T1000 (cell line): ENCODE measurements at places on chromosomes 7 and 10.

GRCh38 chr7:55336540-55336939 lies 28.6 kb upstream of the LANCL2 start:
- DNase-seq, result no peak

GRCh38 chr10:17943033-17943745 lies 8.5 kb upstream of the SLC39A12 start:
- no peak for DNase-seq

- peak; percentile 54 for DNase-seq
These were observed 335.7 kb downstream of the PHTF2 start for GRCh38 chr7:78134256-78134655.

- DNase-seq, result no peak
These were observed 9.1 kb downstream of the UNCX start for GRCh38 chr7:1241603-1242255.

DNA sequence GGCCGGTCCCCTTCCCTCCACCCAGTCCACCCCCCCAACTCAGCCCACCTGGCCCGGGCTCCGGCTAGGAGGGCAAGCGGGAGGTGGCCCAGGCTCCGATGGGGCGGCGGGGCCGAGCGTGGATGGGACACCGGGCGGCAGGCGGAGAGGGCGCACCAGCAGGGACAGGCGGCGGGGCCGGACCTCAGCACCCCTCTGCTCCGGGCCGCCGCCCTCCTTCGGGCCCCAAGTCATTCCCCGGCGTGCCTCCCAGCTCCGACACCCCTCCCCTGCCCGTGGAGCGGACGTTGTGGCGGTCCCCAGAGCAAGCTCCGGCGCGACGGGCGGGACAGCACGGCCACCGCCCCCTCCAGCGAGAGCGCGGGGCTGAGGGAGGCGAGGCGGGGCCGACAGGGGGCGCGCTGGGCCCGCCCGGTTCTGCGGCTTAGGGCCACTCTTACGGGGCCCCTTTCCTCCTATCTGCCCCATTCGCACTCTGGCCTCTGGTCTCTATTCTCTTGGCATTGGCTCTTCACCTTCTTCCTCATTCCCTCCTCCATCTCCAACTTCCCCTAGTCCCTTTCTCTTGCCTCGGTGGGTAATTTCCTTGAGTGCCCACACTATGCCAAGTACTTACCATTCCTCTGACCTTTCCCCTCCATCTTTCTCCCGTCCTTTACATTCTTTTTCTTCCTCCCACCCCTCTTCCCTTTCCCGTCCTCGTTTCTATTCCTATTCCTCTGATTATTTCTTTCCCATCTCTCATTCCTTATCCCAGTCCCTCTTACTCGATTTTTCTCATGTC lies 701 bp upstream of the GBX1 start:
- no peak for DNase-seq

- DNase-seq, result no peak
These were observed 144.0 kb downstream of the PLPP4 start for GRCh38 chr10:120600871-120601649.

GRCh38 chr10:128727114-128727513 lies 600.9 kb upstream of the MKI67 start:
- no peak for DNase-seq

DNA sequence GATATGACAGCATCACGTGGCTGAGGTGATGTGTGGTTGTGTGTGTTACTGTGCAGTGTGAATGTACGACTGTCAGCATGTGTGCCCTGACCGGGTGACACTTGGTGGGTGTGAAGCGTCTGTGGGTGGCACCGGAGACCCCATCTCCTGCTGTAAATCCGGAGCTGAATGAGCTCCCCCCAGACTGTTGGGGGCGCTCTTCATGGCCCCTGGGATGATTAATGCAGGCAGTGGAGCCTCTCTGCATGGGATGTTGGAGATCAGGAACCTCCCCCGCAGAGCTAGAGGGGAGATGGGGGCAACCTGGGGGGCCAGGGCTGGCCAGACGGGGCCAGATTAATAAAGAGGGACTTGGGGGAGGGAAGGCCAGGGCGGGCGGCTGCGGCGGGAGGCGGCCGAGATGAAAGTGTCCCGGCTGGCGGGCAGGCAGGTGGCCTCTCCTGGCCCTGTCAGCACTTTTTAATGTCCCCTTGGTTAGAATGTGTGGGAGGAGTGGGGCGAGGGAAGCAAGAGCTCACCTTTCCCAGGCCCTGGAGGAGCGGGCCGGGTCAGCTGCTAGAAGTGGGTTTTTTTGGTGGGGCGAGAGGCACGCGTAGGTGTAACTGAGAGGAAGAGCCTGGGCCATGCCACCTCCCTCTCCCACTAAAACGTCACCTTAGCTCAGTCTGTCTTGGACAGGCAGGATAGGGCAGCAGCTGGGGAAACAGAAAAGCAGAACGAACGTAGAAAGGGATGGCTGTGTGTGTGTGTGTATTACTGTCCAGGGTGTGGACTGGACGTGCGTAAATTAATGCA lies 34.1 kb downstream of the HIF1AN start:
- DNase-seq, result no peak

GRCh38 chr7:100763556-100764140 lies 30.3 kb downstream of the ZAN start:
- DNase-seq, result no peak

DNA sequence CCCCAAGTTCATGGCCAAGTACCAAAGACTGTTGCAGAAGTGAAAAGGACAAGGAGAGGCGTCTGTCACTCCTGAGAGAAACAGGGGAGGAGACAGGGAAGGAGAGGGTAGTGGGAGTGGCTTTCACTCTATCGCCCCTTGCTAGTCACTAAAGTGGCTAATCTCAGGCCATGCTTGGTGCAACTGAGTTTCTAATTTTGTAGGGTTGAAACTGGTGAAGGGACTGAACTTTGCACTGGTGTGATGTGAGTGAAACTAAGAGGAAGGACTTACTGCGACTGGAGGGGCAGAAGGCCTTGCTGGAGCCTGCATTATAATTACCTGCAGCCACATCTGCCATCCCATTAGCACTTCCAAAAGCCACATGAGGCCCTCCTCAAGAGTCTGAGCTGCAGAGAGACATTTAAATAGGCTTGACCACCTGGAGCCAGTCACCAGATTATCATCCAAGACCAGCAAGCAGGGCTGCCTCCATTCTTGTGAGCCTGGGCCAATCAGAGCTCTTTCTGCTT lies 107.2 kb upstream of the EEPD1 start:
- no peak for DNase-seq

DNA sequence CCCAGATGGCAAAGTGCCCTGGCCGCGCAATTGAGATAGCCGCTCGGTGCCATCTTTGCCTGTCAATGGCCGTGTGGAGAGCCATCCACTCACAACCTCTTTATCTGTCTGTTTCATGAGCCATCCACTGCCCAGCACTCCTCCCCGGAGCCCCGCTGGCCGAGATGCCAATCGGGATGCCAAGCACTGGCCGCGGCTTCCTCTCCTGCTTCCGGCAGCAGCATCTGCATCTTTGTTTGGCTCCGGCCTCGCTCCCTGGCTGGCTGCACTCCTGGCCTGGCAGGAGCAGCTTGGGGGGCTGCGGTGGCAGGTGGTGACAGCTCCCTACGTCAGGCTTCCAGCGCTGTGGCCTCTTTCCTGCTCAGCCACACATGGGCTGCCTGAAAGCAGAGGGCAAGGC lies 231.7 kb downstream of the USP6NL start:
- no peak for DNase-seq

GRCh38 chr10:14693891-14694290 lies 80.8 kb downstream of the FAM107B start:
- DNase-seq, result no peak

DNA sequence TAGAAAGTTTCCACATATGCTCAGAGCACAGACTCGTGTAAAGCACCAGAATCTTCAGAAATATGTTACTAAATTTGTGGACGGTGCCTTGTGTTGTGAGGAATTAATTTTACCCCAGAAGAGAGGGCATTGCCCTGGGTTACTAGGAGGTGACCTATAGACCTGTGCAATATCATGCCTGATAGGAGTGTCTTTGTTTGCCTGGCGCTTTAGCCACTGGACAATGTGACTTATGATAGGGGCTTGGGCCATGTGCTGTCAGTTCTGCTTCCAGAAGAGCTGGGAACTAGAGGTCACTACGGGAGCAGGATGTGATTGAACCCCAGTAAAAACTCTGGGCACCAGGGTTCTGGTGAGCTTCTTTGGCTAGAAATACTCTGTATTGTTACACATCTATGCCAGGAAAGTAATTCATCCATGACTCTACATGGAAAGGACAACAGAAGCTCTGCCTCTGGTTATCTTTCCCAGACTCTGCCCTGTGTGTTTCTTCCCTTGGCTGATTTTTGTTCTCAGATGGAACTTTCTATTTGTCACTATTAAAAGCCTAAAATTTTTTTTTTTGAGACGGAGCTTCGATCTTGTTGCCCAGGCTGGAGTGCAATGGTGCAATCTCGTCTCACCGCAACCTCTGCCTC lies 75.5 kb downstream of the SIRT1 start:
- DNase-seq, result no peak

DNA sequence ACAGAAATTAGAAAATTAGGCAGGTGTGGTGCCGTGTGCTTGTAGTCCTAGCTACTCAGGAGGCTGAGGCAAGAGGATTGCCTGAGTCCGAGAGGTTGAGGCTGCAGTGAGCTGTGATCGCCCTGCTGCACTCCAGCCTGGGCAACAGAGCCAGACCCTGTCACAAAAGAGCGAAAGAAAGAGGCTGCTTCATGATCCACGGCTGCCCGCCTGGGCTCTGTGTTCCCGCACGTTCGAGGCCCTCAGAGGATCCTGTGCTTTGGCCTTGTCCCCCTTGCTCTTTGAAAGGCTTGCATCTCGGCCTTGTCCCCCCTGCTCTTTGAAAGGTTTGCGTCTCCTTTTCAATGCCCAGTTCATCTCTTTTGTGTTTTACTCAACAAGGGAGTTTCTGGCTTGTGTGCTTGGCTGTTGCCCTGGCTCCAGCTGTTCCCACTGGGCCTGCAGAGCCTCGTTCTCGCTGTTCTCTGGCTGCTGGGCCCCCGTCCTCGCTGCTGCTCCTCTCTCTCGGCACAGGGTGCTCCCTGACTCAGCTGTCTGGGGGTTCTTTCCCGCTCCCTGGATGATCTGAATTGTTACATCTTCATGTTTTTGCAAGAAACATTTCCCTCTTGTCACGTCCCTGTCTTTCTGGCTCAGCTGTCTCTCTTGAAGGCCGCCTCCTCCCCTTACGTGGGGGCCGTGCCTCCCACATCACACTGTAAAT lies 45.1 kb upstream of the INPP5A start:
- DNase-seq, result no peak

GRCh38 chr7:41689815-41690214 lies 13.1 kb downstream of the INHBA start:
- DNase-seq, result no peak

DNA sequence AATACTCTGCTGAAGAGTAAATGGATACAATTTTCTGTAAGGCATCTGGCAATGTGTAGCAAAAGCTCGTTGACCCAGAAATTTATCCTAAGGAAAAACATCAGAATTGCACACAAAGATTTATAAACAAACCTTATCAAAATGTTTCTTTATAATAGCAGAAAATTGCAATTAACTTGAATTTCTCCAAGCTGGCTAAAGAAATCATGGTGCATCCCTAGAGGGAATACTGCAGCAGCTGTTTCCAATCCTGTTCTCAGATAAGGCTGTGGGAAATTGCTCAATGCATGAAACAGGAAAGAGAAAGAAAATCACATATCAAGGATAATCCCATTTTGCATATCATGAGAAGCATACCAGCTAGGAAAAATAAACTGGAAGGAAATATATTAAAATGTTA lies 18.7 kb downstream of the TACR2 start:
- no peak for DNase-seq

DNA sequence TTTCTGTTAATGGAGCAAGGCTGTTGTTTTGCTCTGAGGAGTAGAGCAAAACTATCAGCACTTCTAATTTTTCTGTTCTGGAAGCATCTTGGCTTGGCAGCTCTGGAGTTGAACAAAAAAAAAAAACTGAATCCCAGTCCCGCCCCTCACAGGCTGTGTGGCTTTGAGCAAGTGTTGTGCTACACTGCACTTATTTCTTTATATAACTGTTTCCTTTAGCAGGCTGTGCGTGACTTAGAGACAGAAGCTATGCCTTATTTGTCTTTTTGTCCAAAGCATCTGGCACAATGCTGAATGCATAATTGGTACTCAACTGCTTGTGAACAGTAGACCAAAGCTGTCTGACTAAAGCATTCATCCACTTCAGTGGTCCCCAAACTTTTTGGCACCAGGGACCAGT lies 96.1 kb downstream of the AMPH start:
- no peak for DNase-seq

GRCh38 chr10:85558533-85558932 lies 808.1 kb downstream of the GRID1 start:
- DNase-seq, result no peak

DNA sequence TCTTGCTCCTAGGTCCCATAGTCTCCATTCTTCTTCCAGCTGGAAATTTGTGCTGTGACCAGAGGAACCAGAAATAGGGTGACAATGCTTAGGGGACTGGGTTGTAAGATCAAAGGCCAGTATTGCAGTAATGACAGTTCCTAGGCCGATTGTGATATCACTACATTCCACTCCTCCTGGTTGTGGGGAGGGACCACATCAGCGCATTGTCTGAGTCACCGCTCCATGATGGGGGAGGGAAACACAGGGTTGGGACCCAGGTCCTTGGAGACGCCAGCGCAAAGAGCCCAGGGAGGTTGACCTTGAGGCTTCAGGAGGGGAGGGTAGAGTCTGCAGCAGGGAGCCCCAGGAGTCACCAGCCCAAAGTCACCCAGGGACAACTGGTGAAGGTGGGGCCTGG lies 20.8 kb upstream of the GGCT start:
- no peak for DNase-seq

DNA sequence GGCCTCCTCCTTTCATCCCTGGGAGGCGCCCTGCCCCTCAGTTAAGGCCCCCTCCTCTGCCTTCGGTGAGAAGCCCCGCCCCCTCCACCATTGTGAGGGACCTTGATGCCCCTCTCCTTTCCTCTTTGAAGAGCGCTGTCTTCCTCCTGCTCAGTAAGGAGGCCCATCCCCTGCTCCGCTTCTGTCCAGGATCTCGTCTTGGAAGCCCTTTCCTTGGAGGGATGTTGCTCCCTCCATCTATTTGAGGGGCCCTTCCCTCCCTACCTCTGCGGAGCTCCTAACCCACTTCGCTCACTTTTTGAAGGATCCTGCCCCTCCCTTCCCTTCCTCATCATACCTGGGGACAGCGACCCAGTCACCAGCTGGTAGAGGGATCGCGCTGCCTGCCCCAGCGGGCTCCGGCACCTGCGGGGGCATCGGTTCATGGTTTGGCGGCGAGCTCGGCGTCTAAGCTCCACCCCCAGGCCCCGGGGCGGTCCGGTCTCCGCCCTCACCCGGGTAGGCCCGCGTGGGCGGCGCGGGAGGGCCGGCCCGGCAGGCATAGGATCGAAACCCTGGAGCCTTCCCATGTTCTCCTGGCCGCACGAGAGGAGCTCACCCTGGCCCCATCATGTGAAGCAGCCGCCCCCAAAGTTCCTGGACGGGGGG lies 4.1 kb downstream of the KCNIP2 start:
- no peak for DNase-seq

- no peak for DNase-seq
These were observed 662.5 kb downstream of the KCNMA1 start for GRCh38 chr10:76975126-76975525.
